CD4-positive, alpha-beta T cell treated with Interleukin-2 at 100 ng/mL for 4 hours (primary cell): ENCODE measurements at places on chromosomes 2 and 18.

- DNase-seq, result no peak
Measured at GRCh38 chr2:67936969-67937368, 125.8 kb downstream of the C1D start.

- DNase-seq, result no peak
Measured at GRCh38 chr2:5022061-5022460, 670.1 kb upstream of the SOX11 start.

- no peak for DNase-seq
Measured at GRCh38 chr2:15908371-15908770, 32.0 kb upstream of the MYCN start.

- no peak for DNase-seq
Measured at GRCh38 chr2:20544153-20544747, 97.4 kb downstream of the RHOB start.

- no peak for DNase-seq
Measured at GRCh38 chr2:194700116-194700515, 956.9 kb upstream of the SLC39A10 start.

- DNase-seq, result no peak
Measured at GRCh38 chr2:168233726-168234406, 13.5 kb downstream of the STK39 start.

GRCh38 chr2:126381091-126381490 lies 274.9 kb upstream of the GYPC start:
- DNase-seq, result no peak

DNA sequence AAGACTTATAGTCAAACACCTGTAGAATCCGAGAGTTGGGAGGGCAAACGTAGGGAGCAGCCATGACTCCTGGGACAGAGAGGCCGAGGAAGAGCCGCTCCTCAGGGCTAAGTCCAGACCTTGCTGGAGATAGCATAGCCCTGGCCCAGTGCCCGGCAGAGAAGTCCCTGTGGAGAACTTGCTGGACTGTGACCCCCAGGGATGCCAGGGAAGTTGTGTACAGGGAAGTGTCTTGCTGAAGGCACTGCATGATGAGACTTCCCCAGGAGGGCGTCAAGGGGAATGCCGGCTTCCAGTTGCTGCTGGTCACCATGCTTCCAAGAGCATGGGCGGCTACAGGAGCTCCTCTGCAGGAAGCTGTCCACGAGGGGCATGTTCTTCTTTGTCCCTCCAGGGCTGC lies 8.6 kb upstream of the CNDP1 start:
- no peak for DNase-seq
